T-helper 2 cell (primary cell): ENCODE measurements at places on chromosomes 5 and 9.
A peak's percentile ranks its signal among the peaks of the same experiment; 100 is the strongest.

- peak; percentile 59 for DNase-seq
Measured at GRCh38 chr5:132425009-132425937, 55.8 kb downstream of the SLC22A5 start.

DNA sequence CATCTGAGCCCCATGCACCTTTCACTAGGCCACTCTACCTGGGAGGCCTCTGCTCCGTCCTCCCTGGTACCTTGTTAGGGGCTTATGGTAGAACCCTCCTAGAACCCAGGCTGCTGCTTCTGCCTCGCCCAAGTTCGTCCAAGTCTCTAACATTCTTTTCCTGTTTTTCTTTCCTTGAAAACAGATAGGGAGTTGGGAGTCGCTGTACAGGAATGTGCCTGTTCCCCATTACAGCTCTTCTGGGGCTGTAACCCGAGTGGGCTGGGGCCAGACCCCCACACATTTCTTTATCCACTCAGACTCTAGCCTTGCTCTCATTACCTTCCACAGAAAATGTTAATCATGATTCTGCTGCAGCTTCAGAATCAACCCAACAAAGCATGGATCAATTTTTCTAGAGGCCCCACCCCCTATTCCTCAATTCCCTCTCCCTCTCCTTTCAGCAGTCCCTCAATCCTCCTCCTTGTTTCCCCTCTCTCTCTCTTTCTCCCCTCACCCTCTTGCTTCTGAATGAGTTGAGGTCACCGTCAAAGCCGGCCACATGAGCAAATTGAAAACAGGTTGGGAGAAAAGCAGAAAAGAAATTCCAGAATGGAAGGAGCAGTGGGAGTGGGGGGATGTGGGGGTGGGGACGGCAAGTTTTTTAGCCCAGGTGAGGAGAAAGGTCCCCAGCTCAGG, 193.8 kb upstream of the TRIM32 start:
- no peak for DNase-seq

DNA sequence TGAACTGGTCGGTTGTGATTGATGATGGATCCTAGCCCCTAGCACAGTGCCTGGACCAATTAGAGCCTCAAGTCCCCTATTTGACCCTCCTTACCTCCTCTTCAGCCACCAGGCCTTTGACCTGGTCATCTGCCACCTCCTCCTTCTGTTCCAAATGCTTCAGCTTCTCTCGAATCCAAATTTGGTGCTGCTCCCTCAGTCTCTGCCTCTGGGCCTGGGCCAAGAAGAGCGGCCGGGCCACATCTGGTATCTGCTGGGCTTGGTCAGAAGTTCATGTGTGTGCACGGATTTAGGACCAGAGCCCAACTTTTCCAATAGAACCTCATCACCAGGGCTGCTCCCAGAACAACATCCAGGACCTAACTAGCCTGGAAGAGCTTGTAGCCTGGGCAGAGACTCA, 6.5 kb downstream of the SLC35A4 start:
- no peak for DNase-seq

GRCh38 chr5:68994645-68995044, 99.2 kb upstream of the SLC30A5 start:
- DNase-seq: no peak

- no peak for DNase-seq
Measured at GRCh38 chr5:138336952-138337684, 948 bp upstream of the FAM53C start.

DNA sequence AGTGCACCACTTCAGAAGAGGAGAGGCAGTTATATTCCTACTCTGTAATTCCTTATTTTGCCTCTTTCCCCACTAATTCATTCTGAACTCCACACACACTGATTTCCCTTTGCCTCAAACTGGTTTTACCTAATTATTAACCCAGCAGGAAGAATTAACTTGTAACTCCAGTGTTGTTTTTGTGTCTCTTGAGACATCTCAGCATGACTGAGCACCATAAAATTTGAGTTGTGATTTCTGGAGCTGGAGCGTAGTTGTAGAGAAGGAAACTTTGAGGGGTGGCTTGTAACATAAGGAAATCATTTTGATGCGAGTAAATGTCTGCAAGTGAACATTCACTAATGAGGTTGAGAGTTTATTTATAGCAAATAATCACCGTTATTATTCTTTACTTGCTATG, 265.2 kb downstream of the TMEM38B start:
- DNase-seq: no peak

DNA sequence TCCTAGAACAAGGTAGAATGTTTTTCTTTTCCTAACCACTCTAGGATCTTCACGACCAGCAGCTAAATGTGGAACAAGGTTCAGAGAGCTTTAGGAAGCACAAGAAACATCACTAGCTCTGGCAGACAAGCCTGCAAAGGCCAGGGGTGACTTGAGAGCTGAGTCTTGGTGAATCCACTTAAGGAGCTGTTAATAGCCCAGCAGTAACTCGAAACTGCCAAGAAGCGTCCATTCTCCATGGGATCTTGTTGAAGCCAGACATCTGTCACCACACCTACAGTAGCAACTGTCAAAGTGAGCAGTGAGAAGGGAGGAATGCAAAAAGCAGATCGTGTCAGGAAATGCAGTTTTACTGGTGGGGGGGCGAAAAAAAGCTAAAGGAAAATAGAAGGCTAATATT, 87.2 kb downstream of the ATPSCKMT start:
- no peak for DNase-seq

- DNase-seq: no peak
Measured at GRCh38 chr9:126144603-126145456, 181.8 kb upstream of the MVB12B start.

DNA sequence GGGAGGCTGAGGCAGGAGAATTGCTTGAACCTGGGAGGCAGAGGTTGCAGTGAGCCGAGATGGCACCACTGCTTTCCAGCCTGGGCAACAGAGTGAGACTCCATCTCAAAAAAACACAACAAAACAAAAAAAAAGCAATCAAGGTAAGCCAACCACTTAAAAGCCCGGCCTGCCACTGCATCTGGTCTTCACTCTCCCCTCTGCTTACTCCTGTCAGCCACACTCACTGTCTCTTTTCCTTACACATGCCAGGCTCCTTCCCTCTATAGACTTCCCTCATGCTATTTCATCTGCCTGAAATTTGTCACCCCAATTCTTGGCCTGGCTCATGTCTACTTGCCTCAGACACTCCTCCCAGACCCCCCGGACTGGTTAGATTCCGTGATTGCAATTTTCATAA, 17.6 kb upstream of the LIFR start:
- DNase-seq: no peak

GRCh38 chr5:126031989-126032716, 391.1 kb upstream of the GRAMD2B start:
- DNase-seq: no peak

DNA sequence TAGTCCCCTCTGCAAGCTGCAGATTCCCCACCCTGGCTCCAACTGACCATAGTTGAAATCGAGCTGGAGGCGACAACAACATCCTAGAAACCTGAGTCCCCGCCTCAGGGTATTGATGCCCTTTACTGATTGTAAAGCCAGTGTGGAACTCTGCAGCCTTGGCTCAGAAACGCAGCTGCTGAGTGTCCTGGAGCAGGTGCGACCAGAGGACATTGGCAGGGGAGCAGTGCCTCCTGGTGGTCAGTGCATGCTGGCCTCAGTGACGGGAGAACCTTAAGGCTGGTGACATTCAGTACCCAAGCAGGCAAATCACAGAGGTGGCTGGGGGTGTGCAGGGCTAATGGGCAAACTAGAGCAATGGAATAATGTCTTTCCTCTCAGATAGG, 20.4 kb upstream of the ZNF354B start:
- peak; percentile 3 for DNase-seq

- no peak for DNase-seq
Measured at GRCh38 chr9:130897105-130897751, 616 bp upstream of the QRFP start.

GRCh38 chr5:71836084-71836483, 117.0 kb downstream of the CARTPT start:
- no peak for DNase-seq

DNA sequence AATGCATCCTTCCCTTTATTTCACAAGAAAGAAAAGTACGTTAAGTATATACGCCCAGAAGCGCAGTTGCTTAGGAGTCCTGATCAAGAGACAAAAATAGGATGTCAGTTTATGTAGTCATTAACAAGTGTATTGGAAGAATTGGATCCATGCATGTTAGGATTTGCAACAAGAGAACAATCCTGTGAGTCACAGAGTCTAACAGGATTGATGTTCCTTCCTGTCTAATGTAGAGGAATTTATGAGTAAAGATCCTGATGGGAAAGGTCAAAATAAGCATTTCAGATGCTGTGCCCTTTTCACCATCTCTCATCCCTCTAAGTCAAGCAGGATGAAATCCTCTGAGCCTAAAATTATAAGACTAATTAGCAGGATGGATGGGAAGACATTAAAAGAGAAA, 406.0 kb upstream of the GRIA1 start:
- no peak for DNase-seq

DNA sequence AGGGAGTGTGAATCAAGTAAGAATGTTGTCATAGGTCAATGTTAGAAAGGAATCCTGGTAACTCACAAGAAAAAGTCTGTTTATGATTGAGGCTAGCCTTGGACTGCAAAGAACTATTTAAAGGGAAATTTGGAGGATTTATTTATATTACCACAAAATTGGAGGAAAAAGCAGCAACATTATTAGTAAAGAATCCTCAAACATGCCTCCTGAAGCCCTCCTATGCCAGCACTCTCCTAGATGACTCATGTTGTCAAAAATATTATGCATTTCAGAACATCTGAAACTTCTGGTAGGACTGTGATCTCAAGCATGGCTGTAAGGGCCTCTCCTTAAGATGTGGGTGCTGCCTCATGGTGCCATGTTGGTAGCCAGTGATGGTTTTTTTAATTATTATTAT, 628.5 kb downstream of the CHSY3 start:
- DNase-seq: no peak

GRCh38 chr5:67515020-67515689, 318.6 kb upstream of the CD180 start:
- no peak for DNase-seq

- no peak for DNase-seq
Measured at GRCh38 chr5:134608555-134608954, 24.1 kb downstream of the SAR1B start.

DNA sequence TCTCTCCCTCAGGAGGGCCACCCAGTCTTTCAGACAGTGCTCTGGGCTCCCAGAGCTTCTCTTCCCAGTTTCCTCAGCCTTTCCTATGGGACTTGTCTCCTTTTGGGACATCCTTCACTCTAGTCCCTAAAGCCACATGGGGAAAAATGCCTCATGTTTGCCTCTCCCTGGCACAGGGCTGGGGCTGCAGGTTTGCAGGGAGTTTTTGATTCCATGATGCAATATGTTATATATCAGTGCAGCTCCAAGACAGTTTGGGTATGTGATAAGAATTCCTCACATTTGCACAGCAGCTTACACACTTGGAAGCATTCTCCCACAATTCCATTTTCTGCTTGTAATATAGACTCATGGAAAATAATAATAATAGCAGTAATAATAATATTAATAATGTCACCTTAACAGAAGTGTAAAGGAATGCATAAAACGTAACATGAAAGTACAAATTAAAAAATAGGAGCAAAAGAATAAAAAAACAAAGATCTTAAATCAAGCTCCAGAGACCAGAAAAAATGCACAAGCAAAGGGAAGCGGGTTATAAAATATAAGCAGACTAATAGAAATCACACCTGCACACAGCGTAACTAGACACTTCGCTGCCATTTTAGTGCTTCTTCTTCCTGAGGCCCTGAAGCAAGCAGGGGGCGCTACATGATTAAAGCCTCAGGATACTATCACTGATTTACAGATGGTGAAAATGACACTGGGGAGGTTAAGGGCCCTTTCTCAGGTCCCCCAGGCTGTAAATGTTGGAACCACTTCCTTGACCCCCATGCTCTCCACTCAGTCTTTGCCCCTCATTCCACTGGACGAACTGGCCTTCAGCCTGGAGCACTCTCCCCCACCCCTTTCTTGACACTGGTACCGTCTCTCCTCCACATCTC, 70.0 kb upstream of the IL17B start:
- DNase-seq: no peak

- no peak for DNase-seq
Measured at GRCh38 chr5:68484307-68485068, 268.9 kb downstream of the PIK3R1 start.

DNA sequence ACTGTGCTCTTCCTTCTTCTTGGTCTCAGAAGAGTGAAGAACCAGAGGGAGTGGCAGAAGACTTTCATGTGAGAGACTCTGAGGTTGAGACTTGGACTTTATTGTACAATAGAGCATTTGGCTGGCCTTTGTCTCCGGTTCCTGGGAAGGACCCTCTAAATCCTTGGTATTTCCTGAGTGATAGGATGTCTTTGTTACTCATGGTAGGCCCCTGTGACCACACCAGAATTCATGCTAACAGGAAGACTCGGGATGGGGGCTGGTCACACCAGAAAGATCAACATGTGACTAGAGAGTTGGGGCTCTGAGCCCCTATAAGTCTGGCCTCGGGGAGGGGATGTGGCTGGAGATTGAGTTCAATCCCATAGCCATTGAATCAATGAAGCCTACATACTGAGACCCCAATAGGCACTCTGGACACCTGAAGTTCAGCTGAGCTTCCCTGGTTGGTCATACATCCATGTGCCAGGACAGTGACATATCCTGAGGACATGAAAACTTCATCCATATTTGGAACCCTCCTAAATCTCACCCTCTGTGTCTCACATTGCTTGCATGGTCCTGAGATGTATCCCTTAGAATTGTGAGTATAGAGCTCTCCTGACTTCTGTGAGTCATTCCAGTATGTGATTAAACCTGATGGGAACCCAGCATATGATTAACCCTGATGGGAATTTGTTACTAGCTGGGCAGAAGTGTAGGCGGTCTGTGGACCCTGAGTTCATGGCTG, 201.7 kb downstream of the GADD45G start:
- no peak for DNase-seq

DNA sequence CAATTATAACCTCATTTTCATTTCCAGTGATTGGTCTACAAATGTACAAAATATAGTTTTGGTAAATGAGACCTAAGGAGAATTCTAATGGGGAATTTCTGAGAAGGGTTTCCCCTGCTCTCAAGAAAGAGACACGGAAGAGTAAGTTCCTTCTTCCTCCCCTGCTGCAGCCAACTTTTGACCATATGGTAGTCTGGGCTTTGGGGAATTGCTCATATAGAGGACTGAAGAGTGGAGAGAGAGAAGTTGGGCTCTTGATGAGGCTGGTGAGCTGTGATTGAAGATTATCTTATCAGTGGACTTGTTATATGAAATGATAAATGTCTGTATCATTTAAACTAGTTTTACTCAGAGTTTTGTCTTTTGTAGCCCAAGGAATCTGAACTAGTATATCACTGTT, 4.3 kb upstream of the LNPEP start:
- no peak for DNase-seq

DNA sequence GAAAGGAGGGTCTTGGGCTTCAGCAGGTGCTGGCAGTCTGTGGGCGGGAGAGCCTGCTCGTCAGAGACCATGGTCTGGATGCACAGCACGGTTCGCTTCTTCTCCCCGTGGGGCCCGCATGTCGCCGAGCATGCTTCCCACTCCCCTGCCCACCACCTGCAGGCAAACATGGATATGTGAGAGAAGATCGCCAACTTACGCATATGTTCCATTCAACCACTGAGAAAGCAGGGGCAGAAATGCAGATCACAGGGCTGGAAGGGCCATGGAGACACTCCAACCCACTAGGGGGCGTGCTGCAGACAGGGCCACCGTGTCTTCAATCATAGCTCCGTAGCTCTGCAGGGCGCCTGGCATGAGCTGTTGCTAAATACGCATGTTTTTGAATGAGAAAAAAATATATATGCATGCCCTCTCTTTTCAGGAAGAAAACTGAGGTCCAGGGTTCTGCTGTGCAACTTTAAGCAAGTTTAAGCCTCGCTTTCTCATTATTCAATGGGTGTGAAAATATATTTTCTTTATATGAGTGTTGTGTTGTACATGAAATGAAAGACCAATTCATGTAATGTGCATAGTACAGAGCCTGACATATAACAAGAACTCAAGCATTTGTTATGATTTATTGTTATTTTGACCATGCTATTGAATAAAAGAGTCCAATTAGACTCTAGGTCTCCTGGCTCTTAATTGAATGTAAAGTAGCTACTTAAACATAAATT, 148.0 kb downstream of the TARS1 start:
- no peak for DNase-seq
